Endodermal cell (in vitro differentiated cells): ENCODE measurements at places on chromosomes 12 and 14. TPM values are rescaled to one million over a fixed set of nuclear protein-coding genes. Genes with fewer than 3 reads are reported as not detected.

DNA sequence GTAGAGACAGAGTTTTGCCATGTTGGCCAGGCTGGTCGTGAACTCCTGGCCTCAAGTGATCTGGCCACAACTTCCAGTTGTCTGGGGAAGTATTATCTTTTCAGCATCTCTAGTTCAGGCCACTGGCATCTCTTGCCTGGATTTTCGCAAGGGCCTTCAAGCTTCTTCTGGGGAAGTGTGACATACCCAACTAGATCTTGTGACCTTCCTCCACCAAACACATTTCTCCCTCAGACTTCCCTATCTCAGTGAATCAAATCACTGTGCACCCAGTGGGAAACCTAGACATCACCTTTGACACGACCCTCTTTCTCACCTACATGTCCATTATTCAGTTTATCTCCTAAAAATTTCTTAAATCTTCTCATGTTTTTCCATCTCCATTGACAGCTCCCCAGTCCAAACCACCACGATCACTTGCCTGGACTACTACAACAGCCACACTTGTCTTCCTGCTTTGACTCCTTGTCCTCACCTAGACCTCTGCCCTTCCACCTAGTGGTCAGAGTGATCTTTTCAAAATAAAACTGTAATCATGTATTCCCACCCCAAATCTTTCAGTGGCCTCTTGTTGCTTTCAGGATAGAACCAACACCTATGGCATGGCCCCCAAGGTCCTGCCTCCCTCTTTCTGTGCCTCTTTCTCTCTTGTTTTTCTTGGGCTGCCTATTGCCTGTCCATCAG lies 3.3 kb downstream of the EEF1AKMT3 start:
- no peak for DNase-seq
- no peak overlapping the region for H3K4me3 ChIP-seq
- no peaks in the 10 kb centered on the region for H3K4me1 ChIP-seq
- H3K27ac ChIP-seq, result no peak overlapping the region
- H3K27me3 ChIP-seq, result no peaks in the 10 kb centered on the region

DNA sequence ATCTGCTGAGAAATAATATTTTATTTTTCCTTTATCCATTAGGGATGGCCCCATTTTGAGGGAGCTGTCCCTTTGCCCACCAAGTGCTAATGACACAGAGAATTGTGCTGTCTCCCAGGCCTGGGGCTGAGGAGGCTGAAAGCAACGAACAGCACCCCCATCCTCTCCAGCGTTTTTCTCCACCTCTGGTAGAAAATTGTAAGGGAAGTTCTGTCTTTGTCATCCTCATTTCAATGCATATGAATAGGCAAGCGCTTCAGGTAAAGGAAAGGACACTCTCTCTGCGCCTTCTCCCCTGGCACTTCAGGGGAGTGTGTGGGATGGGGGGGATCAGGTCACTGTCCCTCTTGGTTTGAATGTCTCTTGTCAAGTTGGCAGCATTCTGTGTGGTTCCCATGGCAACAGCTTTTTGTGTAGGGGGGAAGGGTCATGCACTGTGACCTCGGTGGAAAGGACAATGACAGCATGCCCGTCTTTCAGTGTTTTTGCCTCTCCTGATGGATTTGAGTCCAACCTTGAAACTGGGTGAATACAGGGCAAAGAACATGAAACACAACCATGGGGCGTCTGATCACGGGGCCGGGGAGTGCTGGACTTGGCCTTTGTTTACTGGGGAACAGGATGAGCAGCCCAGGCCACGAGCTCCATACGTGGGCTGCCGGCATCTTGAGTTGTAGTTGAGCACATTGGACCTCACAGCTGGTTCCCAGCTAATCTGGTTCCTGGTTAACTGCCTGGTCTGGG lies 230.2 kb downstream of the VRK1 start:
- H3K4me3 ChIP-seq, result no peak overlapping the region
- peaks cover 3% of the 10 kb centered on the region for H3K4me1 ChIP-seq
- H3K27ac ChIP-seq, result no peak overlapping the region
- peaks cover 25% of the 10 kb centered on the region for H3K27me3 ChIP-seq

DNA sequence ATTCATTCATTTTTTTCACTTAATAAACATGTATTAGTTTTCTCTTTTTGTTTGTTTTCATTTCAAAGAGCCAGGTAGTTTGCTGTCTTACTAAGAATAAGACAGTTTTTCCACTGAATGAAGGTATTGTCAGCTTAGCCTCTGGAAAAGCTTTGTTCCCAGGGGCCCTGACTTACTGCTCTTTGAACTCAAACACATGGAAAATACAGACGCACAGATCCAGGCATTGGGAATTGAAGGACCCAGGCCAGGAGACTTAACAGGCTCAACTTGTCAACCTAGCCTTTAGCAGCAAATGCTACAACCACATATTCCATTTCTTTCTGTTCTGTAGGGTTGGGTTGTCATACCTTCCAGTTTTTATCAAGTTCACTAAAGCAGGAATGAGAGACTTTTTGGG lies 38.5 kb upstream of the SLCO1C1 start:
- H3K4me1 ChIP-seq, result no peaks in the 10 kb centered on the region
- H3K27ac ChIP-seq, result no peak overlapping the region
- H3K4me3 ChIP-seq, result no peak overlapping the region
- no peak for DNase-seq
- no peaks in the 10 kb centered on the region for H3K36me3 ChIP-seq
- no peaks in the 10 kb centered on the region for H3K27me3 ChIP-seq

DNA sequence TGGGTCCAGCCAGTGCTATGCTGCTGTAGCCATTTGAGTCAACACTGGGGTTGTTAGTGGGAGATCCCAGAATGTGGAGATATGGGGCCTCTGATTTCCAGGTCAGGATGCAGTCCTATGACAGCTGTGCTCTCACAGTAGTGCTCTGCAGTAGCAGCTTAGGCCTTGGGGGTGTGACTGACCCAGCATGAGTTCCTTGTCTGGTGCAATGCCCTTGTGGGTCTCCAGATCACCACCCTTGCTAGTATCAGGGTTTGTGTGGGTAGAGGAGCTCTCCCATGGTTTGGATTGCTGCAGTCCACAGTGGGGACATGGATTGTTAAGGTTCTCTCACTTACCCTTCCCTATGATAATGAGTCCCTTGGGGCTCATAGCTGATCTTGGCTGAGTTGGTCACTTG lies 113.7 kb downstream of the RAD51B start:
- peaks cover 6% of the 10 kb centered on the region for H3K4me1 ChIP-seq
- peak; percentile 49 for DNase-seq
- H3K27me3 ChIP-seq, result peaks cover 42% of the 10 kb centered on the region
- no peak overlapping the region for H3K4me3 ChIP-seq
- H3K27ac ChIP-seq, result no peak overlapping the region

ITGA7 gene
- 65.6 to 107 TPM (median 106 TPM) in 3 replicates for total RNA-seq

DNAJC22 gene
- total RNA-seq, result 3.4 and 4.6 TPM in 2 replicates

DNA sequence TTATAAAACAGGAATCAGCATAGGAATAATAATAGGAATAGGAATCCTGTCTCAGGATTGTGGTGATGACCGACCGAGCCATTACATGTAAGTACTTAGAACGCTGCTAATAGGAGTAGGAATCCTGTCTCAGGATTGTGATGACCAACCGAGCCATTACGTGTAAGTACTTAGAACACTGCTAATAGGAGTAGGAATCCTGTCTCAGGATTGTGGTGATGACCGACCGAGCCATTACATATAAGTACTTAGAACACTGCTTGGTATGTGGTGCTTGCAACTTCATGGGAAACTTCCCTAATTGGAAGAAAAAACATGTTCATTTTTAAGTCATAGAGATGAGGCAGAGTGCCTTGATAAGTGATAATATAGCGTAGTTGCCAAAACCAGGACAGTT lies 30.0 kb downstream of the ELK3 start:
- no peak for DNase-seq
- H3K4me3 ChIP-seq, result no peak overlapping the region
- H3K4me1 ChIP-seq, result no peaks in the 10 kb centered on the region
- H3K27me3 ChIP-seq, result no peaks in the 10 kb centered on the region
- H3K27ac ChIP-seq, result no peak overlapping the region

- no peaks in the 10 kb centered on the region for H3K4me1 ChIP-seq
- H3K27me3 ChIP-seq, result no peaks in the 10 kb centered on the region
- H3K36me3 ChIP-seq, result no peaks in the 10 kb centered on the region
- DNase-seq, result peak; percentile 30
- H3K27ac ChIP-seq, result no peak overlapping the region
Observed at GRCh38 chr12:2391740-2392331, 339.0 kb downstream of the CACNA1C start.

DNA sequence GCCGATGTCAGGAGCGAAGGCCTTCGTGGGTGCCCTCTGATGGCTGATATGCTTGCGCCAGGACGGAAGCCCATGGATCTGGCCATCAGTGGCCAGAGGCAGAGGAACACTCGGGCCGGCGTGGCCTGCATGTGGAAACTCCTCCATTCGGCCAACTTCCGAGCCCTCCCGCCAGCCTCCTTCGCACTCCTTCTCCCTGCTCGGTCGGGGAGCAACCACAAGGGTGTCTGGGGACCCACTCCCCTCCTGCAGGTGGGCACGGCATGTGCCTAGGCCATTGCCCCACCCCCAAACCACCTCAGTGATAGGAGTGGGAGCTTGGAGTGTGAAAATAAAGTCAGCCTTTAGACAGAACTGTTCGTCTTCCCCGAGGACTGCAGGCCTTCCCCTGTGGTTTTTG lies 231.3 kb downstream of the BCL11B start:
- no peaks in the 10 kb centered on the region for H3K27me3 ChIP-seq
- no peak overlapping the region for H3K4me3 ChIP-seq
- no peaks in the 10 kb centered on the region for H3K4me1 ChIP-seq
- H3K27ac ChIP-seq, result no peak overlapping the region
- peak; percentile 39 for DNase-seq
